ENCODE measurements at places on chromosomes 6 and 20.

- DNase-seq, result no peak
These were observed 38.9 kb downstream of the SMAP1 start for GRCh38 chr6:70706491-70707123.

- DNase-seq, result no peak
These were observed 37.9 kb downstream of the SCML4 start for GRCh38 chr6:107786179-107786578.

GRCh38 chr6:25934735-25935313, 4.3 kb upstream of the SLC17A2 start:
- DNase-seq, result no peak

DNA sequence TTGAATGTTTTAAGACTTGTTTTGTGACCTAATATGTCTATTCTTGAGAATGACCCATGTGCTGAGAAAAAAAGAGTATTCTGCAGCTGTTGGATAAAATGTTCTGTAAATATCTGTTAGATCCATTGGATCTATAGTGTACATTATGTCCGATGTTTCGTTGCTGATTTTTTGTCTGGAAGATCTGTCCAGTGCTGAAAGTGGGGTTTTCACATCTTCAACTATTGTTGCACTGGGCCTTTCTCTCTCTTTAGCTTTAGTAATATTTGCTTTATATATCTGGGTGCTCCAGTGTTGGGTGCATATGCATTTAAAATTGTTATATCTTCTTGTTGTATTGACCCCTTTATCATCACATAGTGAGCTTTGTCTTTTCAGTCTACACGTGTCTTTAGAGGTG, 5.7 kb upstream of the SIRPB2 start:
- no peak for DNase-seq

- DNase-seq, result no peak
These were observed 13.0 kb downstream of the MOXD1 start for GRCh38 chr6:132388291-132388690.

DNA sequence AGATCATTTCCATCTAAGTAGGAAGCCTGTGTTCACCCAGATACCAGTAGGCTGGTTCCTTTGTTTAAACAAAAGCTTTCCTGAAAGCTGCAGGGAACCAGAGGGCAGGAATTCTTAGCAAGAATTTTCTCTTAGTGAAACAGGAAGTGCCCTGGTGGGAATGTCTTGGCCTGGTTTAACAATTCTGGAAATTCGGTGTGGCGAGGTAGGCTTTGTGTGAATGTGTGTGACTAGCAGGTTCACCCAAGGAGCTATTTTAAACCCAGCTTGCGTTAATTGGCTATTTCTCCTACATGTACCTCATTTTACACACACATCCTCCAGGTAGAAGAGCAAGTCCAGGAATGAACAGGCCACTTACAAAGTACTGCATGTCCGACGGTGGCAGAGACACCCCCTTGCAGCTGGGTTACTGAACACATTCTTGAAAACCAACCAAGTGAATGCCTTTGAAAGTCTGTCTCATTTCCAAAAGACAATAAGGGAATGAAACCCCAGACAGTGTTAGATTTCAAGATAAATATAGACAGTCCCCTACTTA, 64.6 kb downstream of the GFOD1 start:
- DNase-seq, result peak; percentile 83

- no peak for DNase-seq
These were observed 84.8 kb upstream of the PLEKHG1 start for GRCh38 chr6:150514806-150515380.

DNA sequence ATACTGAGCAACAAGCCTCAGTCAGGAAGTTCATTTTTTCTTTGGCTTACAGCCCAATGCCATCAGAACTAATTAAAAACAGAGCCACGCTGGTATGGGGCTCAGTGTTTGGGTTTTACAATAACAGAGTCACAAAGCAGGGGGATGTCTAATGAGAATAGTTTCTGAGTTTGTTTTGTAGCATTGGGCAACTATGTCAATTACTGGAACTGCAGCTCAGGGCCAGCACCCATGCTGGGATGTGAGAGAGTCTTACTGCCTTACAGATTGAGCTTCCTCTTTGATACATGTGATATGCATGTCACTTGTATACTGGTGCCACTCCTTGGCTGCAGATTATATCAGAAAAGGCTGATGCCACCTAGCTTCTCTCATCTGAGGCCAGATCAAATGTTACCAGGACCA, 117.6 kb downstream of the TFAP2B start:
- DNase-seq, result no peak

- DNase-seq, result no peak
These were observed 17.0 kb upstream of the PRL start for GRCh38 chr6:22313796-22314195.

GRCh38 chr6:16473184-16473907, 235.0 kb downstream of the GMPR start:
- no peak for DNase-seq

DNA sequence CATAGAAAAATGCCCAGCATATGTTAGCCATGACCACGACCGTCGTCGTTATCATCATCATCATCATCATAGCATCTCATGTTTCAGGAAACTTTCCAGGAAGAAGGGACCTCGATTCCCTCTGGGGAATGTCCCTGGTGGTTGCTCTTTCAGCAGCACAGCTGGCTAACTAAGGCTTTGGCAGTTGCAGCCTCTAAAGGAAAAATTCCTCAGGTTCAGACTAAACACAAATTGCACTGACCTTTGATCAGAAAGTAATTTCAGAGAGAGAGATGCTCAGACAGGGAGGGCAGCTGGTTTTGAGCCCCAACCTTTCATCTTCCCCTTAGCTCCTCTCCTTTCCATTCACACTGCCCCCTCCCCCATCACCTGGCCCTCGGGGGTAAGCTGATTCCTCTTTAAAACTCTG, 5.6 kb upstream of the CFB start:
- no peak for DNase-seq

DNA sequence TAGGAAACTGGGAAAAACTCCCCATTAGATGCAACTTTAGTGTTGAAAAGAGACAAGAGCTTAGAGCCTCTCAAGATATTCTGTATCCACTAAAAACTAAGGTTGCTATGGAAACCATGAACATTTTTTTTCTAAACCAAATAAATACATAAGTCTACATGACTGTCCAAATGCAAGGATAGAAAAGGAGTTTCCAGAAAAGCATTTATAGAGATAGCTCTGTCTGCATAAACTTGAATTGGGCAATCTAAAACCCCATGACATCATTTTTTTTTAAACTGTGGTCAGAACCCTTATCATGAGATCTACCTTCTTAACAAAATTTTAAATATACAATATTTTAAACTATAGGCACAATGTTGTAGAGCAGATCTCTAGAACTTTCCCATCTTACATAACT, 36.4 kb upstream of the FAM83B start:
- DNase-seq, result no peak

DNA sequence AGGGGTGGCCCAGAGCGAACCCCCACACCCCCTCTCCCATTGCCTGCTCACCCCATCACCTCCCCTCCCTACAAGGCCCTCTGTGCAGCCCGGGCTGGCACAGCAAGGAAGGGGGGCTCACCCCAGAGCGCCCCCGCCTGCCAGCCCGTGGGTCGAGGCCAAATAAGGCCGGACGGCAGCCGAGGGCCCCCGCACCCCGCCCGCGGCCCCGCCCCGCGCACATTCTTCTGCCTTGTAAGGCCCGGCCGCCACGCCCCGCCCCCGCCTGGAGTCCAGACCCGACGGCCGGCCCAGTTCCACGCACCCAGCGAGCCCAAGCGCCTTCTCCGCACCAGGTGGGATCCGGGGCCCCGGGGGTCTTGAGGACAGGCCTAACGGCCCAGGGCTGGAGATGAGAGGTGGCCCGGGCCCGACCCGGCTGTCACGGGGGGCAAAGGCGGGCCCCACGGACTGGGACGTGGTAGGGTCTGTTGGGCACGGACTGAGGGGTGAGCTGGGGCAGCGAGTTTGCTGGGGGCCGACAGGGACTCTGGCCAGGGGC, at the start of gene MYL9:
Gene MYL9 (plus strand): TSS at position 293 of the 541 bp plus-strand sequence. CDS start 3,366 bp downstream, outside the sequence.
- no peak for DNase-seq

GRCh38 chr20:20849161-20849560, 136.7 kb upstream of the RALGAPA2 start:
- no peak for DNase-seq

DNA sequence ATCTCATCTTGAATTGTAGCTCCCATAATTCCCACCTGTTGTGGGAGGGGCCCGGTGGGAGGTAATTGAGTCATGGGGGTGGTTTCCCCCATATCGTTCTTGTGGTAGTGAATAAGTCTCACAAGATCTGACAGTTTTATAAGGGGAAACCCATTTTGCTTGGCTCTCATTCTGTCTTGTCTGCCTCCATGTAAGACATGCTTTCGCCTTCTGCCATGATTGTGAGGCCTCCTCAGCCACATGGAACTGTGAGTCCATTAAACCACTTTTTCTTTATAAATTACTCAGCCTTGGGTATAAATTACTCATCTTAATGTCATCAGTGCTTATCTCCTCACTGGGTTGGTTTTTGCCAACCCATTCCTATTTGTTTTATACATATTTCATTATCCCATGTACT, 142.0 kb upstream of the GMDS start:
- DNase-seq, result no peak

DNA sequence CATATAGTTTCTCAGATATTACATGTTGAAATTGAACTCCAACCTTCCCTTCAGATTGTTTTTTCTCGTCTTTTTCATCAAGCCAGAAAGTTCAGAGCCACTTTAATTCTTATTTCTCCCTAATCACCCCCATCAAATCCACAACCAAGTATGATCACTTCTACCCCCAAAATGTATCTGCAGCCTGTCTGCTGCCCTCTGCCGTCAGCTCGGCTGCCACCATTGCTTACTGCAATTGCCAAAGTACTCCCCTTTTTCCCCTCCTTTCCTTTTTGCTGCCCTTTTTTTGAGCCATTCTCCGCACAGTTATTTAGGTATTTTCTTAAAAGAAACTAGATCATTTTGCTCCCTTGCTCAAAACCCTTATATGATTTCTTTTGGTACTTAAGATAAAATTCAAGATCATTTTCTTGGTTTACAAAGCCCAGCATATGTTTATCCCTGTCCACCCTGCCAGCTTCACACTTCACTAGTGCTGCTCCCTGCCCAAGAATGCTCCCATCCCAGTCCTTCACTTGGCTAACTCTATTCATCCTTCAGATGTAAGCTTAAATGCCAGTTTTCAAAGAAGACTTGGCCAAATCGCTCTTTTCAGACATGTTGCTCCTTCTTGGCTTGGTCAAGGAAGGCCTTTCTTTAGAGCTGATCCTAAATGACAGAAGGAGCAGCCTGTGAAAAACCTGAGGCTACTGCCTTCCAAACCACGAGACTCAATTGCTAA, 63.7 kb downstream of the SH3BGRL2 start:
- DNase-seq, result no peak

DNA sequence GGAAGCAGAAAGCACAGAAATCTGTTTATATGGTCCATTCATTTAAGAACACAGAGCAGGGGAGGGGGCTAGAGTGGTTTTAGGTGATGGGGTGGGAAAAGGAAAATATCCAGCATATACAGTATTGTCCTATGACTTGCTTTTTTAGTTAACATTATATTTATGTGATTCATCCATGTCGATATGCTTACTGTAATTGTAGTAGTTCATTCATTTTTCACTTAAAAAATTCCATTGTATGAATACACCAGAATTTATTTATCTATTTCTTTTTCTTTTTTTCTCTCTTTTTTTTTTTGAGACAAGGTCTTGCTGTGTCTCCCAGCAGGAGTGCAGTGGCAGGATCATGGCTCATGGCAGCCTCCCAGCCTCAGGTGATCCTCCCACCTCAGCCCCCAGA, 9.6 kb upstream of the PRIM2 start:
- no peak for DNase-seq

- DNase-seq, result peak; percentile 30
These were observed 2.5 kb downstream of the GTF2H5 start for GRCh38 chr6:158170656-158171081.

GRCh38 chr6:87741001-87741650, 39.1 kb upstream of the AKIRIN2 start:
- no peak for DNase-seq

- DNase-seq, result no peak
These were observed 2.8 kb downstream of the VARS1 start for GRCh38 chr6:31792761-31793171.

GRCh38 chr20:21521596-21522480, 8.0 kb upstream of the NKX2-2 start:
- DNase-seq, result no peak

DNA sequence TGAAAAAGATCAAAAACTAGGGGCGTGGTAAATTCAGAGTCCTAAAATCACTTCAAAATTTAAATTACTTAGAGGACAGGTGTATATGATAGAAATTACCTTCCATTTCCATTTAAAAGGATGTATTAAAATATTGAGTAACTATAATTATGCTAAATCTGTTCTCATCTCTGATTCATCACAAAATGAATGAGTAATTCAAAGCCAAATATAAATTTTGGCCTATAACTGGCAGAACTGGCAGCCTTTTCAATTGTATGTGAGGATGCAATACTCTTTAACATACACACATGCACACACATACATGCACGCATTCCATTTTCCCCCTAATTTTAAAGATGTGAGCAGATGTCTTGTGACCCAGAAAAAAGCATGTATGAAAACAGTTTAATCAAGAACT, 194.6 kb downstream of the EPM2A start:
- DNase-seq, result no peak

GRCh38 chr6:87250019-87250418, 72.4 kb upstream of the SMIM8 start:
- DNase-seq, result no peak

DNA sequence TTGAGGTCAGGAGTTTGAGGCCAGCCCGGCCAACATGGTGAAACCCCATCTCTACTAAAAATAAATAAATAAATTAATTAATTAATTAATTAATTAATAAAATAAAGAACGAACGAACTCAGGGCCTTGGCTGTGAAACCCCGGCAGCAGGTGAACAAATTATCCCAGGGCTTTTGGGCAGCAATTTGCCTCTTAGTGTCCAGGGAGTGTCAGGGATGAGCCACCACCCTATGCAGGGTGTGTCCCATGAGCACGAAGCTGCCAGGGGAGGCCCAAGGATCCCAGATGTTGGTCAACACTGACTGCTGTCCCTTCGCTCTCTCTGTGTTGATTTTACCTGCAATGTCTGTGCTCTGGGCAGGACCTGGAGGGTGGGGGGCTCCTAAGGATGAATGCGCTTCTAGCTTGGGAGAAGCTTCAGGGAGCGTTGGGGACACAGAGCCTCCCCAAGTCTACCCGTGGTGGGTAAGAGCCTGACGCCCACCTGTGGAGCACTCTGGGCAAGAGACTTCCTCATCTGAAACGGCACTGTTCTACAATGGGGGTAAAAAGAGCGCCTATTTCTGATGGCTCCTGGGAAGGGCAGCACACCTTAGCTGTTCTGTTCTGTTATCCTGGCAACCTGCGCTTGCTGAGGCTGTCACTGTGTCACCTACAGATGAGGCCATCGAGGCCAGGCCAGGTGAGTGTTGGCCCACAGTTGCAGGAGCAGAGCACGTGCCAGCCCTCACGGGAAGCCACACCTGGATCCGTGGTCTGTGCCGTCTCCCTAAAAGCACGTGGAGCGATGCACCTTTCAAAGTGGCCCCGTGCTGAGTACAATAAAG, 125.5 kb upstream of the CDH4 start:
- DNase-seq, result no peak

- DNase-seq, result peak; percentile 52
These were observed 37.3 kb downstream of the TFEB start for GRCh38 chr6:41697861-41698781.

DNA sequence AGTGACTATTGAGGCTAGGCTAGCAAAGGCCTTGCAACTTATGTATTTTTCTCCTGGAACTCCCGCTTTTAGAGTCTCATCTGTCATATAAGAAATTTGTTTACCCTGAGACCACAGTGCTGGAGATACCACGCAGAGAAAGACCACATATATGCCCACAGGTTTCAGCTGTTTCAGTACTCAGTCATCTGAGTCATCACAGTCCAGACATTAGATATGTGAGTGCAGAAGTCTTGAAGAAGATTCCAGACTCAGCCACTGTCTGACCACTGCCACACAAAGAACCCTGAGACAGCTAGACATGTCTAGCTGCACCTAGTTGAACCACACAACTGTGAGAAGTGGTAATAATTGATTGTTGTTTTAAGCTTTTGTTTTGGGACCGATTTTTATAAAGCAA, 648.3 kb downstream of the EPM2A start:
- DNase-seq, result no peak
